NCI-H187 (cell line): ENCODE measurements at places on chromosomes 12 and 14.

GRCh38 chr14:96502621-96503305, 581 bp downstream of the PAPOLA start:
- DNase-seq, result no peak

GRCh38 chr14:51789596-51789995, 70.8 kb upstream of the GNG2 start:
- no peak for DNase-seq

DNA sequence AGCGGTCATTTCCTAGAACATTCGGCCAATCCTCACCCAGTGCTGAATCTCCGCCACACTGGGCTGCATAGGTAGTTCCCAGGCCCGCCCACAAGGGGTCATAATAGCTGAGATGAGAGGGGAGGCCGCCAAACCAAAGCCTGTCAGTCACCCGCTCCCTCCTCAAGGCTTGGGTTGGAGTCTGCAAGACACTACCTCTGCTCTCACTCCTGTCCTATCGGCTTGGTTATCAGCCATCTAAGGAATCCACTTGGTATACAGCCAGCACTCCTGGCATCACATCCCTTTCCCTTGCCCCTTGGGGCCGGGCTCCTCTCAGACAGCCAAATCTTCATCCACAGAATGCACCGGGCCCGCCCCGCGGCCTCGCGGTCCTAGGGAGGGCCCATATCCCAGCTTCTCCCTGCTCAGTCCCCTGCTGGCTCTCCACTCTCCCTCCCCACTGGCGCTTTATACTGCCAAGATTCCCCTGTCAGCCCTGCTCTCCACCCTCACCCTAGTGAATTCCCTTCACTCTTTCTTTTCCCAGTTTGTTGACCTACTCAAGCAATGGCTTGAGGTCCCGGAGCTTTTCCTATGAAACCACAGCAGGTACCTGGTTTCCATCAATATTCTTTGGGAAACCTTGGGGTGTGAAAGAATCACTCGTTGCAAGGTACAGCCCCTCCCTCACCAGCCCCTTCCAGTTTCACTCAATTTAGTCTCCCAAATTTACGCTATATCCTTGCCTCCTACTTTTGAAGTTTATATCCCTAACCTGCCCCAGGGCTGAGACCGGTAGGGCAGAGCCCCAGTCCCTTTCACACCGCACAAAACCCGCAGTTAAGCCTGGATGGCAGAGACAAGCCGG, 1.4 kb downstream of the IFFO1 start:
- no peak for DNase-seq

DNA sequence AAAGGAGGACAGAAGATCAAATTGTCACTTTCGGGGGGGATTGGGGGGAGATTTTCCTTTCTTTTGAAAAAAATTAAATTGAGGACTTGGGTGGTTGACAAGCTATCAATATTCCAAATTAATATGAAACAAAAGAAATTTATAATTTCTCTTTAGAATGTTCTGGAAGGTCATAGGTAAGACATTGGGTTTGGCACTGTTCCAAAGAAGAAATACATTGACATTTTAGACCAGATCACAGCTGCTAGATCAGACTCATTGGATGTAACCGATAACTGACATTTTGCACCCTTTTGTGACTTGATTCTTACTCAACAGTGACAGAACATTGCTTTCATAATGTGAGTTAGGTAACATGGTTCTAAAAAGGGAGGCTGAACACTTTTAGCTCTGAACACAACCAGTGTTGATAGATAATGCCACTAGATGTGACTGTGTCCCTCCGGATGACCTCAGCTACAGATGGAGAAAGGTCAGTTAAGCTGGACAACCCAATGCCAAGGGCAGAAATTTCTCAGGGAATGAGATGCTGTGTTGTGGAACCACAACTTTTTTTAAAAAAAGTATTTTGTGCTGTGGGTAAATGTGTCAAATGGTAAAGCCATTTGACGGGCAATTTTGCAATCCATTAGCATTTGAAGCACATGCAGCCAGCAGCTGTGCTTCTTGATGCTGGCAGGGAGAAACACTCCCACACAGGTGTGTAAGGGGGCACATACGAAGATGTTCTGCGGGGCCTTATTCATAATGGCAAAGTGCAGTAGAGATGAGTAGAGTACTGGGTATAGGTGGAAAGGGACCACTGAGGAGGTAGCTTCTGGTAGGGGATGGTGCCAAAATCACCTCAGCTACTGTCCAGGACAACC, 62.9 kb downstream of the RFX4 start:
- no peak for DNase-seq

- no peak for DNase-seq
Measured at GRCh38 chr12:112686373-112686772, 105.2 kb upstream of the RPH3A start.

GRCh38 chr14:57692671-57693070, 173.2 kb downstream of the SLC35F4 start:
- DNase-seq, result no peak

DNA sequence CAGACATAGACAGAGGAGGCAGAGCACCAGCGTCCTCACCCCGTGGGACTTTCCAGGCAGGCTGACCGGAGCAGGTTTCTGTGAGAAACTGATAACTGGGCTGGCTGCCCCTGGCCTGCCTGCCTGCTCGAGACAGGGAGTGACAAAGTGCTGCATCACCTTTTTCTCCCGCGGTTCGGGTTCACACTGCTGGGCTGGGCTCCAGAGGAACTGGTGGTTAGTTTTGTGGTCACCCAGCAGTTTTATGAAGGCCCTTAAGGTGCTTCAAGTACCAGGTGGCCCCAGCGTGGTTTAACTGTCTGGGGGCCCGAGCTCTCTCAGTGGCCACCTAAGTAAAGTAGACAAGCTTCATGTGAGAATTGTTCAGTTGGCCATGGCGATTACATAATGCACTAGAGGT, 1073.6 kb downstream of the BCL11B start:
- DNase-seq, result peak; percentile 74

DNA sequence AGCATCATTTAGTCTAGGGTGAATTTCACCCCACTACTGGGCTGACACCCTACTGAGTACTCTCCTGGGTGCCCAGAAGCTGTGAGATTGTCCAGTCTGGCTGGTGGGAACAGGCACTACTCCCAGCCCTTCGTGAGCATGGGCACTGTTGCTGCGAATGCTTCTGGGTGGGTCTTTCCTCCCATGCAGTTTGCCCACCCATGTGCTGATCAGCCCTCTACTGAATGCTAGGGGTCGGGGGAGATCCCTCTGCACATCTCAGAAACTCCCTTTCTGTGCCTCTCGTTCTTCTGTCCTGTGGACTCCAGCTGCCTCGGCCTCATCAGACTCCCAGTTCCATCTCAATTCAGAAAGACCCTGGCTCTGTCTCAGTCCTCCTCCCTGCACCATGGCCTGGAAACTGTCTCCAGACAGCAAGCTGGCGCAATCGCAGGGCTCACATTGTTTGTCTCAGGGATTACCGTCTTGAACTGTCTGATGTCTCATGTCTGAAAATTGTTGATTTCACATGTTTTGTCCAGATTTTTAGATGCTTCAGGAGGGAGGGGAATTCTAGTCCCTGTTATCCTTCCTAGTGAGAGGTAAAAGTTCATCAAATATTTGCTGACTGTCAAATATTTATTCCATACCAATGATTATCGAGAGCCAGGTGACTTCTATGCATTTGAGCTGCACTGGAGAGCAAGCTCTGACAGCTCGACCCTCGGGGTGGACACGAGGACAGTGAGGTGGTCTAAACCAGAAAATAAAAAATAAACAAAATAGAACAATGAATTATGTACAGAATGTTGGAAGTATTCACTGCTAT, 316.6 kb upstream of the RTL1 start:
- no peak for DNase-seq

GRCh38 chr14:105280525-105280924, 20.3 kb downstream of the BRF1 start:
- DNase-seq, result no peak

GRCh38 chr14:60642270-60643140, 6.8 kb downstream of the SIX1 start:
- no peak for DNase-seq

DNA sequence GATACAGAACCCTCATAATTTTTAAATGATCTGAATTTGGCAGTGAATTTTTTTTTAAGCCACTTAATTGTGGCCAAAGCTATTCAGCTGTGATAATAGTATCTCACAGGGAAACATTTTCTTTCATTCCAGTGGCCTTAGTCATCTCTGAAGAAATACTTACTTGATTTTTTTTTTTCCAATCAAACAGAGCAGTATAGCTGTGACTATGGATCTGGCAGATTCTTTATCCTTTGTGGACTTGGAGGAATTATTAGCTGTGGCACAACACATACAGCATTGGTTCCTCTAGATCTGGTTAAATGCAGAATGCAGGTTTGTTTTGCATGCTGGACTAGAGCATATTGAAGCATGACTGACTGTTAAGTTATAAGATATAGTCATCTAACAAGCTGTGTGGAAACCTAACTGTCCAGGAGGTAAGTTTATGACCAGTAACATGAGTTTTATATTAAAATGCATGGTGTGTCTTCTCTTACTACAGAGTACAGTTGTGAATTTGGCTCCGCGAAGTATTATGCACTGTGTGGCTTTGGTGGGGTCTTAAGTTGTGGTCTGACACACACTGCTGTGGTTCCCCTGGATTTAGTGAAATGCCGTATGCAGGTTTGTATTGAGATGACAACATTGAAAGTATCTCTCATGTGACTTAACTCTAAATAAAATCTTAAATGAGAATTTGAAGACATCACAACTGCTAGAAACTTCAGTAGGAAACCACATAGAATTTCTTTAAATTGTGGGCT, 1.9 kb downstream of the SLC25A3 start:
- DNase-seq, result no peak

GRCh38 chr14:63296060-63296563, 22.6 kb downstream of the GPHB5 start:
- no peak for DNase-seq

DNA sequence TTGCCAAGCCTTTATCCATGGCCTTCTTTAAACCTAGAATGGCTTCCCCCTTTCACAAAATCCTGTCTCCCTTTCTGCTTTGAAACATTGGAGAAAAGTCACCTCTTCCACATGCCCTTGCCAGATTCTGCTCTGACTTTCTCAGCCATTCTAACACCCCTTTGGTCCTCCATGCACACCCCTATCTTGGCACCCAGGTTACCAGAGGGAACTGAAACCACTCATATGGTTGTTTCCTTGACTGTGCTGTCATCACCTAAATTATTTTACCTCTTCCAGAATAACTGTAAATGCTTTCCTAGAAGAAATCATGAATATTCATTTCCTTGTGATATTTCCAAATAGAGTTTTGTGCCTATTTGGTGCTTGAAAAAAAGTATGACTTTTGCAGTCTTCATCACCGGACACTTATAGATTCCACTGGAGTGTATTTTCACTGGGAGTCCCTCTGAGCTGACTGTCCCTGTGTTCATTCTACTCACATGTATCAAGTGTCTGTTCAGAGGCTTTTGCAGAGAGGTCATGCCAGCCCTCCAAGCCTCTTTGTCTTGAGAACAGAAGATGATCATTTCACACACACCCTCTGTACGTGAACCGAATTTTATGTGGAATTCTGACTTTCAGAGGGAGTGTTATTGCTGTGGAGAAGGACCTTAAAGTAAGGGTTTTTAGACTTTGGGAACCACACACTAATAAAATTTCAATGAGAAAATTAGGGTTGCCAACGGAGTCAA, 74.1 kb downstream of the PLXNC1 start:
- no peak for DNase-seq

DNA sequence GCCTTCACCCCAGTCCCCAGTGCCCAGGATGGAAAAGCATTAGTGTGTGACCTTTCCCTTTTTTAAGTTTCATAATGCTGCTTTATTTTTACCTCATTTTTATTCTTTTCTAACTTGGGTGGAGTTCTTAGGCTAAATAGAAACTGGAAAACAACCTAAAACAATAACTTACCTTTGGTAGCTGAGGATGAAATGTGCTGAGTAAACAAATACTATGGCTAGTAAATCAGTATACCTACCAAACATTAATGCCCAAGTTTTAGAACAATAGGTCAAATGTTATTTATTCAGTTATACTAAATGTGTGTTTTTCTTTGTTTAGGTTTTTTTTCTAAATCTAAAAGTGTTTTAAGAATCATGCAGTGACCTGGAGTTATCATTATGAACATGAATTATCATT, 226.6 kb upstream of the G2E3 start:
- DNase-seq, result no peak

- DNase-seq, result no peak
Measured at GRCh38 chr12:124513297-124513867, 54.0 kb downstream of the NCOR2 start.

GRCh38 chr14:76643887-76644286, 117.4 kb upstream of the VASH1 start:
- DNase-seq, result no peak

- DNase-seq, result peak; percentile 51
Measured at GRCh38 chr12:88946372-88946997, 366.2 kb upstream of the KITLG start.

DNA sequence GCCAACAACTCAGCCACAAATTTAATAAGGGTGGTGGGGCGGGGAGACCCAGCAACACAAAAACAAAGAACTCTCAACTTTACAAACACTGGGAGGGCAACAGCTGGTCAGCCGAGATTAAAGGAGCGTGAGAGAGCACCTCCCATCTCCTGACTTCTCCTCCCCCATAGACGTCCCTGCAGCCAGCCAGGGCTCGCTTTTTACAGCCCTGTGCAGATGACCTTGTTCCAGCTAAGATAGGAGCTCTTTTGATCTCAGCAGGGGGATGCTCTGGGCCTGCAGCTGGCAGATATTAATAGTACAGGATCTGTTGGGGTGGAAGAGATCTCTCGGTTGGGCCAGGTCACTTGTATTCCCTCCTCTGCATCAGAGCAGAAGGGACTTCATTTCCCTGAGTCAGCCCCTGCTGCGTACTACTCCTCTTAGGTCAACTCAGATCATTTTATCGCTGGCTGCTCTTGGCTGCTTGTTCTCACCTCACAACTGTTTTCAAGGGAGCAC, 475.8 kb downstream of the RAD51B start:
- DNase-seq, result no peak

- DNase-seq, result no peak
Measured at GRCh38 chr12:79591988-79592387, 98.8 kb downstream of the PAWR start.

GRCh38 chr12:65699251-65699650, 125.0 kb upstream of the HMGA2 start:
- DNase-seq, result no peak

GRCh38 chr12:14557966-14558365, 9.7 kb downstream of the PLBD1 start:
- no peak for DNase-seq

GRCh38 chr14:85516239-85517113, 13.5 kb upstream of the FLRT2 start:
- DNase-seq, result no peak

- no peak for DNase-seq
Measured at GRCh38 chr12:33634544-33634943, 194.9 kb upstream of the SYT10 start.

- no peak for DNase-seq
Measured at GRCh38 chr14:30928462-30928861, 54.1 kb downstream of the COCH start.

DNA sequence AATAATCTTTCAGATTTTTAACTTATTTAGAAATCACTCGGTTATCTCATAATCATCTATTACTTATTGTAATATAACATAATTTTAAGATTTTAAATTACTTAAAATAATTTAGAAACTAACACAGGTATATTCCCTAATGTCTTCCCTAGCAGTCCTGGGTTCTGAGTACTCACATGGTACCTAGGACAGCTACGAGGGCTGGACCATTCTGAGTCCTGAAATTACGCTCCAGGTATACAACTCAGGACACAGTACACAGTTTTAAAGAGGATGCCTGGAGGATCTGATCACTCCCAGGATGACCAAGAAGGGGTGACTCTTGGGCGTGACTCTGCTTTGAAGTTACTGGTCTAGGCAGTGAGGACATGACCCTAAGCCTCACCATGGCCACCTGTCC, 9.1 kb upstream of the RASSF8 start:
- DNase-seq, result no peak
